Cardiac fibroblast (primary cell): ENCODE measurements at places on chromosomes 2 and 18.
A peak's percentile ranks its signal among the peaks of the same experiment; 100 is the strongest.

GRCh38 chr2:172449911-172450550 lies 22.6 kb downstream of the ITGA6 start:
- no peak for DNase-seq

DNA sequence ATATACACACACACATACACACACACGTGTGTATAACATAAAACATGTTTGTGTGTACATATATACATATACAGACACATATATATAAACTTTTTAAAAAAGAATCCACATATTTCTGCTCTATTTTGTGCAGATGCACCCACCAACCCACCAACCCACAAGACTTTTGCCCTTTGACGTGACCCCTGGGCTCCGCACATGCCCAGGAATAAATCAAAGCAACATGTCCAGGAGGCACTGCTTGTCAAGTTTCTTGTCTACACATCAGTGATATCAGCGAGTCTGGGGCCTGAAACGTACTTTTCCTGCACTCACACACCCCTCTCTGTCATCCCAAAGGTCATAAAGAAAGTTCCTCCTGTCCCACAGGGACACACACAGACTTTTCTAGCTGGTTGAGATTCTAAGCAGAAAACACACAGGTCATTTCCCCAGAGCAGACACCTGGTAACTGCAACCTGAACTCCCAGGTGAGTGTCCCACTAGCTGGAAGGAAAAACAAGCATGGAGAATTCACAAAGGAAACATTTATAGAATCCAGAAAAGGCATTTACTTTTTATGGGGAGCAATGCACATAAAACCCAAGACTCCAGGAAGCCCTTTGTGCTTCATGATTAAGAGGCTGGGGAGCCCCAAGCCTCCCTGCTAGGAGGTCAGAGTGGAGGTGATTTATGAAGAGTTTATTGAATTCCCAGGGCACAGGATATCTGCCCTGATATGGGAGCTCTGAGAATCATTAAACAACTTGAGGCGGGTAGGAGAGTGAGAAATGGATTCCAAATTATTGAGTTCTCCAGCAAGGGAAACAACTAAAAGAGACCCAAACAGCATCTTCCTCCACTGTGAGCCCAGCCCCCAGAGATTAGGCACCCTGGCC lies 211.6 kb downstream of the MGAT5 start:
- no peak for DNase-seq

GRCh38 chr2:222268311-222268990 lies 30.3 kb downstream of the PAX3 start:
- no peak for DNase-seq

GRCh38 chr2:113137827-113138226 lies 10.4 kb downstream of the IL1RN start:
- DNase-seq = no peak

DNA sequence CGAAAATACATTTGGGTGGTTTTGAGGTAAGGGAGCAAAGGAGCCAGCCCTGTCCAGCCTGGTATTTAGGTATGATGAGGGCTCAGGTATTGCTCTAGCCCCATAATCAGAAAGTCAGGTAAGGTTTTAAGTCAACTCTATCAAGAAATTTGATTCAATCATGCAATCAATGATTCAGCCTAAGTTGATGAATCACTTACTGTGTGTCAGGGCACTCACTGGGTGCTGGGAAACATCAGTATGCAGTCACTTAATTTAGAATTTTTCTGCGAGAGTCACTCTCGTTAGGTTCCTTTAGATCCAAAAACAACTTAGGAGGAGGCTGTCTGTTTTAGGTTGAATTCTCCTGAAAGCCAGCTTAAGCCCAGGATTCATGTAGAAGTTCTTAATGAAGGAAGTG lies 17.7 kb upstream of the SERPINB2 start:
- no peak for DNase-seq

DNA sequence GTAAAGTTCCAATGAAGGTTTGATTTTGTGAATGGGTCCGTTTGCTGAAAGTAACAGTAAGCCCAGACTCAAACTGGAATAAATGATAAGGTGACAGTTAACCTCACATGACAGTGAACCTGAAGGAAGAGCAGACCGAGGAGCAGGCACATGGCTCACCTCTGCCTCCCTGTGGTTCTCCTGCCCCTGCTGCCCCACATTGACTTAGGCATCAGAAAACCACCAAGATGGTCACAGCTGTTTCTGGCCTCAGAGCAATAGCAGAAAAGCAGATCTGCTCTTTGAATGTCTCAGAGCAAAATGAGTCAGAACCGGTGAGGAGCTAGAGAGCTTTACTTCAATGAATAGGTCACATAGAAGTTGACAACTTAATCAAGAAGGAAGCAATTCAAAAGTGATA lies 487.6 kb downstream of the METTL4 start:
- DNase-seq = peak; percentile 3

DNA sequence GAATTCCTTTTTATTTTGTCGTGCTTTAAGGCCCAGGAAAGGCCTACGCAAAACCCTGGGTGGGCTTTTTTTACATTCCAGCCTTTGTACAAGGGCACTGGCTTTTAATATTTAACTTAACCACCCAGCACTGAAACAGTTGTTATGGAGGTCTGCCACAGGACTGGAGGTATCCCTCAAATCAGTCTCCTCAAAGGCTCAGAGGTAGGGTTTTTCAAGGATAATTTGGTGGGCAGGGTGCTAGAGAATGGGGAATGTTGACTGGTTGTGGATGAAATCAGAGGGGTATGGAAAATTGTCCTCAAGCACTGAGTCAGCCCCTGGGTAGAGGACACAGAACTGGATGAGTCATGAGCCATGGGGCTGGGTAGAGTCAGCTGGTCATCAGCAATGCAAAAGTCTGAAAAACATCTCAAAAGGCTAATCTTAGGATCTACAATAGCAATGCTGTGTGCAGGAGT lies 443.1 kb downstream of the THSD7B start:
- DNase-seq = no peak

DNA sequence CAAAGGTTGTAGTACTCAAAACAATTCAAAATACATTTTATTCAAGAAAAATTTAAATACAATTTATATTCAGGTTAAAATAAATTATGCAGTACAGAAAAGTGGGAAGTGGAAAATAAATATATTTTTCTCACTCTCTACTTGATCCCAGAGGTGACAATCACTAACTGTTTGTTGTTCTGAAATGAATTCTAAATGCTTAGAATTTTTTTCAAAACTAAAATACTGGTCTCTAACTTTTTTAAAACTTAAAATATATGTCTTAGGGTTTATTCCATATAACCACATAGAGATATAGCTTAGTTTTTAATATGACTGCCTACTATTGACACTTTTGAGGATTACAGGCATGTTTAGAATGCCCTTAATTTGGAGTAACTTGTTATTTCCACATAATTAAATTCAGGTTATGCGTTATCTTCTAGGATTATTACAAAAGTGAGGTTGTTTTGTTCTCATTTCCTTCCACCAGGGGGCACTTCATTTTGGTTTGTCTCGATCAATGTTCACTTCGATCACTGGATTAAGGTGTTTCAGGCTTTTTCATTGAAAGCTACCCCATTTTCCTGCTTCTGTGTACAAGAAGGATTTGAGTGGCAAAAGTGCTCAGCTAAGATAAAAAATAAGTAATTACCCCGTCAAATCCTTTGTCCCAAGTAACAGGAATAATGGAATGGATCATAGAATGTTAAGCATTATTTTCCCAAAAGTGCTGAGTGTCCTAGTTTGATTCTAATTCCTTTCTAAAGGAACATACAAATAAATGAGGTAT lies 27.1 kb upstream of the TFPI start:
- peak; percentile 75 for DNase-seq

DNA sequence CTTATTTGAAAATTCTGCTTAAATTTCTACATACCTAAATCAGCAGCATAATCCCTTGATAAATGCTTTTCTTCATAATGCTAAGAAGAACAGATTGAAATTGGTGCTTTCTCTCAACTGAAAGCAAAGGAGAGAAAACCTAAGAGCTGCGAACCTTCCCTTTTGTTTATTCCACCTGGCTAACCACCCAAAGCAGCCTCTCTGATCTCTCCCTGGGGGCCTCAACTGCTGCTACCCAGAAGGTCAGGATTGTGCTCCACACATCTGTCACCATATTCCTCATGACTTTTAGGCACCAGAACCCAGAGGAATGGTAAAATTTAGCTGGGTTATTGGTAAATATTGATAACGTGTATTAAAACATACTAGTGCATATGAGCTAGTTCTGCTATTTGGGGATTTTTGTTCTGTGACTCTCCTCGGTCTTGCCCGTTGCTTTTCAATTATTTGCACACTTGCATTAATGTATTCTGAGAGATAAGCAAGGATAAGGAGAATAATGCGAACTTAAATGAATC lies 334.1 kb downstream of the RIT2 start:
- DNase-seq = no peak

DNA sequence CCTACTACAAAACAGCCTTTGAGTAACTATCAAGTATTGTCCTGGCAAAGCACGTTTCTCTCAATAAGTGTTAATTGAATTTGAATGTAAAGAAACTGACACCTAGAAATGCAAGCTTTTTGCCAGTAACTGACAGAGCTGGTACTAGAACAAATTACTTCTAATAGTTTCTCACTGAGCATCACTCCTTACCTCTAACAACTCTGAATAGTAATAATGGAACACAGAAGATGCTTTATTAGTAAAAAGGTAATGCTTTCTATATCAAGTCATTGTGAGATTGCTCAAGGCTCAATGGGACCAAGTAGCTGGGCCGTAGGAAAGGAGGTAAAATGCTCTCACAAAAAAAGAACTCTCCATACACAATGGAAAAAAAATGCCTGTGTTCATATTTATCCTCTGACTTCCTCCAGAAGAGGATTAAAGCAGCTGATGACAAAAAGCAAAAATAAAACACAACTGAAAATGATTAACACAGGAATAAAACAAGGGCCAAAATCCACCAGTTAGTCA lies 11.8 kb downstream of the RASGRP3 start:
- no peak for DNase-seq

DNA sequence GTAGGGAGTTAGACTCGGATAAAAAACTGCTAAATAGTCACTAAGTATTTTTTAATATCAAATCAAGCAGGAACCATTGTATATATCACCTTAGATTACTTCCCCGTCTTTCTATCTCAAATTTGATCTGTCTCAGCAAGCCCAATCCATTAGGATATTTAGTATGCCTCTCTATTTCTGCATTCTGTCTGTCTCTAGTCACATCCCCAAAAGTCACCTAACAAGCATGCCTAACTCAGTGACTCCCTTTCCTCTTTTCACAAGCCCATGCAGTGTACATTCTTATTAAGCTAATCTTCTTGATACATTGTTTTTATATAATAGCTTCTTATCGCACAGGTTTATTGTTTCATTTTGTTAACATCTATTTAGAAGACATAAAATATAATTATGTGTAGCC lies 57.8 kb downstream of the PDE1A start:
- no peak for DNase-seq

GRCh38 chr18:38497266-38497665 lies 931.7 kb upstream of the CELF4 start:
- DNase-seq = no peak

GRCh38 chr18:49733321-49733720 lies 80.0 kb downstream of the ACAA2 start:
- DNase-seq = no peak

DNA sequence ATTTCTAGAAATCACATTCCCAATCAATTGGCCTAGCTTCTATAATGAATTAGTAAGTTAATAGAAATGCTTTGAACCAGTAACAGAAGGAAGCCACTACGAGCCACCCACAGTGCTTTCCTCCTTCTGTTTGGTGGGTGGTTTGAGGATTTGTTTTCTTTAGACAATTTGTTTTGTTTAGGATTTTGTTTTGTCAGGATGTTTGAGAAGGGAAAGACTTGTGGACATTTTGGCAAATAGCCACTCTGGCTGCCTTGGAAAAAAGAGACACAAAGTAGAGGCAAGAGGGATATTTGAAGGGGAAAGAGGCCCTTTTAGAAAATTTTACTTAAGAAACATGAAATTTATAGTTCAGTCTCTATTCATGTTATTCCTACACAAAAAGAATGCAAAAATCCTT lies 47.7 kb downstream of the TANK start:
- DNase-seq = peak; percentile 8

DNA sequence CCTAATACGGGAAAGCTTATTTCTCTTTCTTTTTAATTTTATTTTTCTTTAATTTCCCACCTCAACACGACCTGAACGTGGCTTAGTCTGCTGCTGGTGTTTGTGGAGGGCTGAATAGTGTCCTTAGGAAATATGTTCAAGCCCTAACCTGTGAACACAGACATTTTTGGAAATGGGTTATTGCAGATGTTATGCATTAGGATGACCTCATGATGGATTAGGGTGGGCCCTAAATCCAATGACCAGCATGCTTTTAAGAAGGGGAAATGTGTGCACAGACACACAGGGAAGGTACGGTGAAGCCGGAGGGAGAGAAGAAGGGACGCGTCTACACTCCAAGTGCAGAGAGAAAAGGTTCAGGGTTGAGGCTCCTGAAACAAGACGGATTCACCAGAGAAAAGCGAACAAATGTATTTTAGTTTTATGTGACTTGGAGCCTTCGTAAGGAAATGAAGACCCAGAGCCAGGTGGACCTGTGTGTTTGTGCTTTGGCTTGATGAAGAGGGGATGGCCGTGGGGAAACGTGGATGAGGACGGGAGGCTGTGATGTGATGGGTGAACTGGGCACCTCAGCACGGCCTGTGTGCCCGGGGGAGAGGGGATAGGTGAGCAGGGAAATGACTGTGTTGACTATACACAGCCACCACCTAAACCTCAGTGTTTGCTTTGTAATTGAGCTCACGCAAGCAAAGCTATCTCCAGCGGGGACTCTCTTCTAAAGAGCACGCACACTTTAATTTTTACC lies 37.5 kb downstream of the RTP5 start:
- DNase-seq = no peak

- DNase-seq = no peak
Measured at GRCh38 chr18:37222999-37223378, 342.6 kb downstream of the CELF4 start.

- no peak for DNase-seq
Measured at GRCh38 chr2:174326161-174327020, 8.4 kb upstream of the SP9 start.

- peak; percentile 11 for DNase-seq
Measured at GRCh38 chr2:107091163-107091864, 205.3 kb upstream of the ST6GAL2 start.

GRCh38 chr2:231348704-231349373 lies 46.7 kb upstream of the B3GNT7 start:
- no peak for DNase-seq

DNA sequence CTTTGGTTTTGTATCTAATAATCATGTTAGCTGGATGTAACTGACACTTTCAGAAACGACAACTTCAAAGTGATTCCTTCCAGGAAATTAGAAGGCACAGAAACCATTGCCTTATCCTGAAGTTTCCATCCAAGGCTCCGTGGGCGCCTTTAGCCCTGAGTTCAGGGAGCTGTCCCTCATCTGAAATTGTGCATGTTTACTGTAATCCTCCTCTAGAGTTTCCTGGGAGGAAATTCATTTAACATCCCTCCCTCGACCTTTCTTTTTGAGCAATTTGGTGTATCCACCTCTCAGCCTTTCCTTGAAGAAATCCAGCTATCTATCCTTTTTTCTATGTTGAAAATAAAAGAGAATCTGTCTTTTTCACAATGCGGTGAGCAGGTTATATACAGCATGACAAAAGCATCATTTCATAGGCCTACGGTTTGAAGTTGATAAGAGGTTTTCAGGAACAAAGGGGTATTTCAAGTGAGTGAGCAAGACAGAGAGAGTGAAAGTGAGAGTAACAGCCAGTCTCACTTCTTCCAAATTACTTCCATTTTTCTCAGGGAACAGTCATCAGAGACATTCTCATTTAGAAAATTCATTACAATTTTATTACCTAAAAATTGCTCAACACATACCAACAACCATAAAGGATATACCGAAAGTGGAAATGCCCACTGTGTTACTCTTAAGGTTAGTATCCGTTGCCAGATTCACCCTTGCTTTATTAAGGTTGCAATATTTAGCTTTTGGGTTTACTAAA lies 167.3 kb downstream of the MREG start:
- no peak for DNase-seq

- DNase-seq = no peak
Measured at GRCh38 chr2:240453461-240454105, 18.1 kb downstream of the GPC1 start.
